Stomach (tissue), 19 donors: ENCODE measurements at places on chromosomes 3 and 15. TPM values are rescaled to one million over a fixed set of nuclear protein-coding genes. Genes with fewer than 3 reads are reported as not detected.

The ARPC4 gene
- 45.5 TPM for total RNA-seq

The ROBO2 gene
- not detected for total RNA-seq

The RARB gene
- 7.5 TPM for total RNA-seq

The KLHL40 gene
- not detected for total RNA-seq

The CD276 gene
- total RNA-seq, result 94.3 TPM

- DNase-seq, result peak; percentile 87
These were observed at the start of gene CNTN3 for GRCh38 chr3:74614107-74614967. CNTN3 (minus strand) TSS chr3:74614659; CDS start chr3:74521112, 93,547 bp downstream.

- DNase-seq, result no peak
These were observed 38.5 kb downstream of the MYO5C start for GRCh38 chr15:52256930-52257733.

DNA sequence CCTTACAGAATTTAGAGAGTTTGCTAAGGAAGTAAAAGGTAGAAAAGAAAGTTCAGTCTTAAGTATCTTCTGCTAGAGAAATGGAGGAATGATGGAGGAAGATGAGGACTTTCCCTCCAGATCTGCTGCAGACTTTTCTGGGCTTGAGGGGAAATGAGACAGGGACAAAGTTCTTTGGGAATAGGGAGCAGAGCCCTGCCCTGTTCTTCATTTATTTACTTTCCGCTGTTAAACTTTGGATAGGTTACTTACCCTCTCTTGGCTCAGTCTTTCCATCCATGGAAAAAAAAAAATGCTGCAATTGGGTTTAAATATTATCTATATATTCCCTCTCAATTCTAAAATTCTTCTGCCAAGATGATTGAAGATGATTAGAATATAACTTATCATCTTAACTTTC, 202.9 kb downstream of the TBL1XR1 start:
- no peak for DNase-seq

DNA sequence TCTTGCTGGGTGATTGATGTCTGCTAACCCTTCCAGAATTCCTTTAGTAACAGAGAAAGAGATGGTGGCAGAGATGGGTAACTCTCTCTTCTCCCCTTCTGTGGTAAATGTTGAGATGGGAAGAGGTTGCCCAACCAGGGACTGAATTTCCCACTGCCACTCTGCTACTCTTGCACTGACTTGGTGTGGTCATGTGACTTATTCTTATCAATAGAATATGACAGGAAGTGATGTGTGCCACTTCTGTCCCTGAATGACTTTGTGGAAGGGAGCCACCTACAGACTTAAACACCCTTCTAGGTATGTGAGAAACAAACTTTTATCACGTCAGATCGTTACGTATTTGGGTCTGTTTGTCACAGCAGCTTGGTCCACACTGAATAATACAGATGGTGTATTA, 132.9 kb downstream of the ZNF621 start:
- DNase-seq, result no peak

DNA sequence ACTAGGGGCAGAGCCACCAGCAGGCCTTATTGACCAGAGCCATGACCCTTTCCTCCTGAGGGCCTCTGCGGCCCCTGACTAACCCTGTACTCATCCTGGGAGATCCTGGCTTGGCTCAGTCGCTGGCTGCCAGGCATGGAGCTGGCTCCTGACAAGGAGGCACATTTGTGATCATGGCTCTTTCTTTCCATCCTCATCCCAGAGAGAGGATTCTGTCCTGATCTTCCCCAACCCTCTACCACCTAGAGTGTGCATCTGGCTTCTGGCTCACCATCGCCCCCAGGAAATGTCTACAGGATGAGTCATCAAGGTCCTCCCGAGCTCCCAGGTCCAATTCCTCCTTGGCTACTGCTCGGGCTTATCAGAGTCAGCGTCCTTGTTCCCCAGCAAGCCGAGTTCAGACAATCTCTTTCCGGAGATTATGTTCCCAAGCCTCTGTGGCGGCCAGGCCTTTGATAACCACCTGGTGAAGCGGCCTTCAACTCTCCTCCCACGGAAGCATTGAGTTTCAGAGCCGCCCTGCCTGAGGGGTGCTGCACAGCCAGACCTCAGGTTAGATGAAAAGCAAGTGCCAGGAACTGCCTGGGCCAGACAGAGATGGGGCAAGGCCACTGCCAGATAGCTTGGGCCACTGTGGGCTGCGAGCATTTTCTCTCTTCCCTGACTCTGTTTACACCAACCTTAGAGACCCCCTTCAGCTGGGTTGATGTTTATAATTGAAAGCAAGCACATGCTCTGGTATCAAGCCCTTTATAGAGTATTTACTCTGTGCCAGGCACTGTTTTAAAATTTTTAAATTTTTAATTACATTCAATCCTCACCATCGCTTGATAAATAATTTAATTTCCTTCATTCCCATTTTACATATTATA, 44.3 kb upstream of the MRPS22 start:
- DNase-seq, result peak; percentile 37

- no peak for DNase-seq
These were observed 28.0 kb downstream of the ACAA1 start for GRCh38 chr3:38108649-38109579.

DNA sequence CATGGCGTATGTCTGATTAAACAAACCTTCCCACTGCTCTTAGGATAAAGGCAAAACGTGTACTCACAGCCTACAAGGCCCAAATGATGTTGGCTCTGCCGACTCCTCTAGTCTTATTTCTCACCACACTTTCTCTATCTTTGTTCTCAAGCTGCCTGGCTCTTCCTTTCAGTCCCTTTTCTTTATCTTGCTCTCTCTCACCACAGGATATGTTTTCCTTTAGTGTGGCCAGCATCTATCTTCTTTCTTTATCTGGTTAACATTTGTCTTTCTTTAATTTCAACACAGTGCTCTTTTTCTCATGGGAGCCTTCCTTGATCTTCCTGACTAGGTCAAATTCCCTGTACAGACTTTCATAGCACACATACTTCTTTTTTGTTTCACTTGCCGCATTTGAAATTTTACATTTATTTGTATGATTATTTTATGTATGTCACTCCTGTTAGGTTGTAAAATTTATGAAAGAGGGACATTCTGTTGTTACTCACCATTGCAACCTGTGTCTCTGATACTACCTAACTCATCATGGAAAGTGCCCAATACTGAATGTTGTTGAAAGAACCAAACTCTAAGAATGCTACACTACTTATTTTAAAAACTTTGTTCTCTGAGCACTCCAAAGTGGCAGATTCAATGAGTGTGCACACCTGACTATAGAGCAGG, 328.9 kb upstream of the CBLB start:
- no peak for DNase-seq

DNA sequence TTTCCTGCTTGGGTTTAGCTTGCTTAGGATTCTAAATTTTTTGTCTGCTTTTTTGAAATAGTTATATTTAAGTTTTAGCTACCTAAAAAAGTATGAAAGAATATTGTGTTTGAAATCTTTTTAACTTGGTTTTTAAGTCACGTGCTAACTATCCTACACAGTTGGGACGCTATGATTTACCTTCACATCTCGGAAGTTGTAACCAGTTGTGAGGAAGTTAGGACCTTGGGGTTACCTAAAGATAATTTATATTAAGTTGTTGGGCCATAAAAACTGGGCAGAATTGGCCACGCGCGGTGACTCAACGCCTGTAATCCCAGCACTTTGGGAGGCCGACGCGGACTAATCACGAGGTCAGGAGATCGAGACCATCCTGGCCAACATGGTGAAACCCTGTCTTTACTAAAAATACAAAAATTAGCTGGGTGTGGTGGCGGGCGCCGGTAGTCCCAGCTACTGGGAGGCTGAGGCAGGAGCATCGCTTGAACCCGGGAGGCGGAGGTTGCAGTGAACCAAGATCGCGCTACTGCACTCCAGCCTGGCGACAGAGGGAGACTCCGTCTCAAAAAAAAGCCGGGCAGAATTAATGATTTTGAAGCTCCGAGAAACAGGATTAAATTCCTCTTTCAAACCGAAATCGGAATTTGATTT, 1.0 kb downstream of the ZFAND6 start:
- DNase-seq, result peak; percentile 66

DNA sequence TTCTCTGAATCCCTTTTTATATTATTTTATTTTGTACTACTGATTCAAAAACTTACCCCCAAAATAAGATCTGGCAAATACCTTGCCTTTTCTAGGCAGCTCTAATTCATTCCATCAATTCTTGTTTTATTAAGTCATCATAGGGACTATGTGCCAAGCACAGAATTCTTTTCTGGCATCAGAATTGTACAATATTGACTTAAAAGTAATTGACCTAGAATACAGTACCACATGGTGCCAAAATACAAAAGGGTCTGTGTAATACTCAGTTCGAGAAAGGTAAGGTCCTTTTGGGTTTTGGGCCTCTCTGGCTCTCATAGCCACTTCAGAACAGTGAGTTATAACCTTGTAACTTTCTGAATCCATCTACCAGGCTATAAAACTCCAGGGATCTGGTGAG, 46.2 kb downstream of the KBTBD8 start:
- no peak for DNase-seq

DNA sequence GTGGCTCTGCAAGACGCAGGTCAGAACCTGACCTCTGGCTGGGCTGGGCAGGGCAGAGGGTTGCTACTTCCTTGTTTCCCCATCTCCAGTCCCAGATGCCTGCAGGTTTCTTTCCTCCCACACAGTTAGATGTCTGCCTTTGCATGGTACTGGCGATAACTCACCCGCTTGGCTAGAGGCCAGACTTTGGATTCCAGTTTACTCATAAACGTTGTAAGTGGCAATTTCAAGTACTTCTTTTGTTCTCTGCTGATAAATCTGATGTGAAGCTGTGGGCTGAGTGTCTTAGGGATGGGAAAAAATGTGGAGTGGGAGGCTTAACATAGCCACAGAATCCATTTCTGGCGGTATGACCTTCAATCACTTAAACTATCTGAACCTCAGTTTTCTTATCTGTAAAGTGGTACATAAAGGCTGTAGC, 194.2 kb downstream of the EBLN2 start:
- DNase-seq, result peak; percentile 53

DNA sequence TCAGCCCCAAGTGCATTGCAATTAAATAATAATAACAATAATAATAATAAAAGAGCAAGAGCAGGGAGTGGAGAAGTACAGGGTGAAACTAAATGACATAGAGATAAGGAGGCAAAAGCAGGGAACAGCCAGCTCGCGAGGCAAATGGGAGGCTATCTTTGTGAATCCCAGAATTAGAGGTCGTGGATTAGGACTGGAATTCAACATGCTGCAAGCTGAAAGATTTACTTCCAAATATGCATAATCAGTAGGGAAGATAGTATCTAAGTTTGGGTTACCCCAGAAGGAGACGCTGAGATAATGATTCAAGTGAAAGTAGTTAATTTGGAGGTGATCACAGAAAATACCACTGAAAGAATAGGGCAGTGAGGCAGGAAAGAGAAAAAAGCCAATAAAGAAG, 119.4 kb upstream of the UBE2E2 start:
- no peak for DNase-seq

GRCh38 chr3:32175607-32176197, 62.8 kb upstream of the CMTM8 start:
- DNase-seq, result peak; percentile 49

GRCh38 chr3:63791974-63792373, 27.1 kb upstream of the C3orf49 start:
- no peak for DNase-seq

DNA sequence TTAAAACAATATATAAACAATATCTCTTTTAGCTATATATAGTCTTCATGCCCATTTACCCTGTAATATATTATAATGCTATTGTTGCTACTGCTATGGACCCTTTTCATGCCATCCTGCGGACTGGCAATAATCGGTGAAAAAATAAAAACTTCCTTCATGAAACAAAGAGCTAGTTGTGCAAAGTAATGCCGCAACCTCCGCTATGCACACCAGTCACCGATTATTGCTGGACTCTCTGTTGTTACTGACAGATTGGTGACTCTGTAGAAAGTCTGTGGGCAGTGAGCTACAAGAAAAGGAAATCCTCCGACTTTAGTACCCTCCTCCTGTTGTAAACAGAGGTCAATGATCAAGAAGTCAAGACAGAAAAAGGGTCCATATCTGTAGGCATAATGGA, 17.9 kb upstream of the ICE2 start:
- no peak for DNase-seq

DNA sequence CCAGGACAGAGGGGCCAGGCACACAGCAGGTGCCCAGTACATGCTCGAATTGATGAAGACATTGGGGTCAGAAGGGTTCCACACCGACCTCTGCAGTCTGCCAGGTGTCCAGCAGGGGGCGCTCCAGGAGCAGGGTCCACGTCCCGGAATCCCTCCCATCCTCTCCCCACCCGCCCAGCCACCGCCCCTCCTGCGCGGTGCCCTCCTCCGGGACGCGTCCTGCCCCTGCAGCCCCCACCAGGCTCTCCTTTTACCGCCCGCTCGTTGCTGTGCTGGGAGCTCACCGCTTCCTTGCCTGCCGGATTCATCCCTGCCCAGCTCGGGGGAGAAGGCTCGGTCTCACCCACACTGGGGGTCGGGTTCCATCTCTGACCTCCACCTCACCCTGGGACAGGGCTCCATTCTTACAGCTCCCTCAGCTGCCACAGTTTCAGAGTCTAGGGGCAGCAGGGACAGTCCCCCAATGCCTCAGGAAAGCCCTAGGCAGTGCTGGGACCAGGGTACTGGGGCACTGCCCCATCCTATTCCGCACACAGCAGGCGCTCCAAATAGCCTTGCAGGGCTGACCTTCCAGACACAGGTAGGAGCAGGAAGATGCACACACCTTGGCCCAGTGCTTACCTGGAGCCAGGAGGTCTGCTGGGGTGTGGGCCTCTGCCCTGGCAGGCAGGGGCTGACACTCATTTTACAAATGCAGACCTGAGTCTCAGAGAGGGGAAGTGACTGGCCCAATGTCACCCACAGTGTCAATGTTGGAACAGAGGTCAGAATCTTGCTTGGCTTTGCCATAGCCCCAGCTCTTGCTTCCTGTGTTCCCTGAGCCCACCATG, 31.0 kb downstream of the GRIP2 start:
- DNase-seq, result peak; percentile 81

- no peak for DNase-seq
These were observed 47.6 kb downstream of the PSMD6 start for GRCh38 chr3:63975723-63976122.

DNA sequence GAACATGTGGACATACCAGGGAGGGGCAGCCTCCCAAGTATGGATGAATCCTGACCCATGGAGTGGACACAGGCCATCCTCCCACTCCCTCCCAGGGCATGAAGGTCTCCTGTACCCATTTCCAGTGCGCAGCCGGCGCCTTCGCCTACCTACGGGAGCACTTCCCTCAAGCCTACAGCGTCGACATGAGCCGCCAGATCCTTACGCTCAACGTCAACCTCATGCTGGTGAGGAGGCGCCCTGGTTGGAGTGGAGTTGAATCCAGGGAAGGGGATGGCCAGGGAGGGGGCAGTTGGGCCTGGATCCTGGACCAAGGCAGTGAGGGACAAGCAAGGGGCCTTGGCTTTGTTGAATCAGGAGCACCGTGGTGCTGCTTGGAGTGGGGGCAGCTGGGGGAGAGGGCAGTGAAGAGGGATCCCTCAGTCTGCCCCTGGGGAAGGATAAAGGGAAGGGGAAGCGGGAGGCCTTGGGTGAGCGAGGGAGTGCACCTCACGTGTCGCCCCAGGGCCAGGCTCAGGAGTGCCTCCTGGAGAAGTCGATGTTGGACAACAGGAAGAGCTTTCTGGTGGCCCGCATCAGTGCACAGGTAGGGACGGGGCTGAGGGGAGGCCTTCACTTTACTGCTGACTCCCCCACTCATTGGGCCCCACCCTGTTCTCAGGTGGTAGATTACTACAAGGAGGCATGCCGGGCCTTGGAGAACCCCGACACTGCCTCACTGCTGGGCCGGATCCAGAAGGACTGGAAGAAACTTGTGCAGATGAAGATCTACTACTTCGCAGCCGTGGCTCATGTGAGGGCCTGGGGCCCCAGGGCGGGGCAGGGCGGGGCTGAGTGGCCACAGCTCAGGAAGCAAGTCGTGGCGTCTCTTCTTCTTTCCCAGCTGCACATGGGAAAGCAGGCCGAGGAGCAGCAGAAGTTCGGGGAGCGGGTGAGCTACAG, 25.3 kb downstream of the PTPN23 start:
- no peak for DNase-seq

- no peak for DNase-seq
These were observed 121.5 kb downstream of the PTPRG start for GRCh38 chr3:61682671-61683548.
